Caki2 (cell line): ENCODE measurements at places on chromosomes 3 and 15.
A peak's percentile ranks its signal among the peaks of the same experiment; 100 is the strongest.

DNA sequence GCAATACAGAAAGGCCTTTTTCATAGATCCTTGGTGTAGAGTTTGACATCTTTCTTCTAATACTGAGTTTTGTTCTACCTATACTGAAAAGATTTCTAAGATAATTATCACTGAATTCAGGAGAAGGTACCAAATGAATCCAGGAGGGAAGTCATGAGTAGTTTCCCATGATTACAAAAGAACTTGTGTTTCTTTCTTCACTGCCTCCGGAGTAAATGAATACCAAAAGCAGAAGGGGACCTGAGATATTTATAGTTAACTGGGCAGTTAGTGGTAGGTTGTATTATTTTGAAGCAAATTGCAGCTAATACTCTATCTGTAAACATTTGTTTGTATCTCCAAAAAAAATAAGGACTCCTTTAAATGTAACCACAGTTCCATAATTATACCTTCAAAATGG lies 175.4 kb downstream of the SUCNR1 start:
- DNase-seq: no peak

DNA sequence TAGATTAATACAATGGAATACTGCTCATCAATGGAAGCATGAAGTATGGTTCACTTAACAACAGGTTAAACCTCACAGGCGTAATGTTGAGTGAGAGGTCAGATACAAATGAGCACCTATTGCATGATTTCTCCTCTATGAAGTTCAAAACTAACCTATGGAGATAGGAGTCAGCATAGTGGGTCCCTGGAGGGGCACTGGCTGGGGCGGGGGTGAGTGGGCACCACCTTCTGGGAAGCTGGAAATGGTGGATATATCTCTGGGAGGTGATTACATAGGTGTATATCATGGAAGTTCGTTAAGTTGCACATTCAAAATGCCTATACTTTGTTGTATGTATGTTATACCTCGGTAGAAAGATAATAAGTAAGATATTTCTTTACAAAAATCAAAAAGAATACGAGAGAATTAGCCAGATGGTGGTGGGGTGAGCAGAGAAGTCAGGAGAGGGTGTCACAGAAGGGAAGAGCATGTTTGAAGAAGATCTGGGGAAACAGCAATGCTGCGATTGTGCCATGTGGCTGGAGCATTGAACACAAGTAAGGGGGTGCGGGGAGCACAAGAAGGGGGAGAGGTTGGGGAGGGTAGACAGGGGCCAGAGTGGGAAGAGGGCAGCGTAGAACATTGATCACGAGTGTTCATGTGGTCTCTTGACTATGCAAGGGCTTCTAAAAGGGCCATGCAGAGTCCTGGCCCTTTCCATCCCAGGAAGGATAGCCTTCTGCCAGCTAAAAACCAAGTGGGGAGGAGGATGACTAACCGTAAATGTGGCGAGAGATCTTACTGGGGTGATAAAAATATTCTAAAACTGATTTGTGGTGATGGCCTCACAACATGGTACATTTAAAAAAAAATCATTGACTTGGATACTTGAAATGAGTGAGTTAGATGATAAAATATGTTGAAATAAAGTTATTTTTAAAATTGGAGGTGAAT lies 30.2 kb downstream of the ITGA11 start:
- no peak for DNase-seq

DNA sequence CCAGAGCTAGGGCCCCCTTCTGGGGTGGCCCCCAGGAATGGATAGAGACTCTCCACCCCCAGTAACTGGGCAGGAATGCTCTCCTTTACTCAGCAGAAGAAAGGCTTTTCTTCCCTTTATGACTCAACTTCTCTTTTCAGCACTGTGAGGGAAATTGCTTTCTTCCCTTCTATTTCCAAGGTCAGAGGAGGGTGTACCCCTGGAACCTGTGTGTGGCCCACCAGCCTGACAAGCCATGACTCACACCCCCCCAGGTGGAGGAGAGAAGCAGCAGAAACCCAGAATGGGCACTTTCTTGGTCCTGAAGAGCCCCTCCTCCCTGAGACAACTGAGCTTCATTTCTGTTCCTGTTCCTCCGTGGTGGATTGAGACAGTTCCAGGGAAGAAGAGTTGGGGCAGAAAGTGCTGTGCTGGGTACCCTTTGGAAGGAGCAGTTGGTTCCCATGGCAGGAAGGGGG lies 2.7 kb upstream of the ANKRD63 start:
- DNase-seq: no peak

DNA sequence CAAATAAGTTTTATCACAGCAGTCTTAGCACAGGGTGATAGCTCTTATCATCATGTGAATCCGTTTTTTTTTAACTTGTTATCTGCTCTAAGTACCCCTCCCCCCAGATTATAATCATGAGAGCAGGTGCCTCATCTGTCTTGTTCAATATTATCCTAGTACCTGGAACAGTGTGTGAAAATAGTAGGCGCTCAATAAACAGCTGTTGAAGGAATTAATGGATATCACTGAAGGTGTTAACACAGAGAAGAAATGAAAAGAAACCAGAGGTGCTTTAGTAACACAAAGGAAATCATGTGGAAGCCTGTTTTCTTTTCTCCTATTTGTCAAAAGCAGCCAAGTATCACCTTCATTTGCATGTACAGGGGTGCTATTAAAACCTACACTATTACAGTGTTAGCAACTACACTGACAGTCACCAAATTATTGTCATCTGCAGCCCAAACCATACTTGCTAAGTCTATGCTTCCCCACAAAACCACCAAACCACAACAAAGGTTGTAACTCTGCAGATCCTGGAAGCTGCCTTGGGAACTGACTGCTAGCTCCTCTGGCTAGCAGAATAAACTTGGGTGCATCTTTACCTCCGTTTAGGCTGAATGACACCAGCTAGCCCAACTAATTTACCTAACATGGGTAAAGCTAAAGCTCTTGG lies 2.9 kb downstream of the XPC start:
- DNase-seq: no peak

DNA sequence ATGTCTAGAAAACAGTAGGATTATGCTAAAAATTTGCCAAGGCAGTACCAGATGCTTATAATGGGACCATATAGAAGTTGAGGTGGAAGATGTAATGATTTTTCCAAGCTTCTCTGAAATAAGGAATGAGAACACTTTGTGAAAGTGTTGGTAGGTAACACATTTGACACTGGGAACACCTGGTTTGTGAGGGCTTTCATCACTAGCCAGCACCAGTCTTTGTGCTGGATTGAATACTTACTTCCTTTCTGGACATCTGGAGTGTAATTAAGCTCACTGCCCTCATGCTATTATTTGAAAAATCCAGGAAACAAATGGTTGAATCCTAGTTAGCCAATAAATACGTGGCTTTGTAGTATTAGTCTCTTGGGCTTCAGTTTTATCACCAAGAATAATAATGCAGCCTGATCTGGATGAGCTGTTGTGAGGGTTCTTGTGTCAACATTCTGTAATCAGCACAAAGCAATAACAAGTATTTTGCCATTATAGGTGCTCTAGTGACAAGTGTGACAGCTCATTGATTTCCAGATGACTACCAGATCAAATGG lies 12.9 kb downstream of the CCDC80 start:
- DNase-seq: no peak

- DNase-seq: no peak
Observed at GRCh38 chr15:100276506-100276905, 65.3 kb downstream of the ADAMTS17 start.

GRCh38 chr3:189184566-189184965 lies 12.8 kb downstream of the TPRG1 start:
- DNase-seq: no peak

DNA sequence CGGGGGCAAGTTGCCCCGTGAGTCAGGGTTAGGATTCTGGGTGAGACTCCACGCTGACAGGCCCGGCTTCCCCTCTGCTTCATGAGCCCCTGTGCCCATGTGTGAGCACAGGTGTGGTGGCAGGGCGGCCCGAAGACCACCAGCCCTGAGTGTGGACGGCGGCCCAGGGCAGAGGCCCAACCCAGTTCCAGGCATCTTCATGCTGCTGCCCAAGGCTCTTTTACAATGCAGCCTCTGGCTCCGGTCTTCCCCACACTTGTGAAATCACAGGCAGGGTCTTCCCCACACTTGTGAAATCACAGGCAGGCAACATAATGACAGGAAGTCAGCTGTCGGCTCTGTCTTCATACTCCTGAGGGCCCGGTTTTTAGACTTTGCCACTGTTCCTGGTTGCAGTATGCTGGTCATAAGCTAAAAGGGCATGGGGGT lies 78.8 kb downstream of the AAGAB start:
- DNase-seq: no peak

- peak; percentile 3 for DNase-seq
Observed at GRCh38 chr3:188807006-188807405, 364.8 kb upstream of the TPRG1 start.

DNA sequence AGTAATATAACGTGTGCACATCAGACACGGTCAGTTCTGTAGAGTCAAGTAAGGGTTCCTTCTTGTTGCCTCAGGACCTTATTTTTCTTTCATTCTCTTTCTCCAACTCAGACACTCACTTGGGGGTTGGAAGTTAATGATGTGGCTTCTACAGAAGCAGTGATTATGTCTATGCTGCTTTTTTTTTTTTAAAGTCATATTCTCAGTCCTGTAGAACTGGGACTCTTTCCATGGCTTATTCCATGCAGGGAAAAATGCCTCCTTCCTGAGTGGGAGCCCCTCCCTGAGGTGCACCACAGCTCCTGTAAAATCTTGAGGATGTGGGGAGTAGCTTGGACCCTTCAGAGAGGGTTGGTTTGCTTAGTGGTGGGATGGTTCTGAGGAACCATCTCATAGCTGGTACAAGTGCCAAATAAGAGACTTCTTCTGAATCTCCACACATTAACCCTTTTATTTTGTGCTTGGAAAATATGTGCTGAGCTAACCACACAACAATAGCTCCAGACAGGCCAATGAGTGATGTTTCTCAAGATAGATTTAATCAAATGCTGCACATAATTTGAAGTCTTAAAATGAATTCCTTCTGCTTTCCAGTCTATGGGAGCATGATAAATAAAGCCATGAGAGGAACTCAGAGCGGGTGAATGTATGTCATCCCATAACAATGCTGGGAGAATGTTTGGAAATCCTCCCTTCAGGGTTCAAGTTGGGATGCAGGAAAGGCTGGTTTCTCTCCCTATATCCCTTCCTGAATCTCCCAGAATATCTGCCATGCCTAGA lies 23.3 kb upstream of the FSTL1 start:
- DNase-seq: no peak

DNA sequence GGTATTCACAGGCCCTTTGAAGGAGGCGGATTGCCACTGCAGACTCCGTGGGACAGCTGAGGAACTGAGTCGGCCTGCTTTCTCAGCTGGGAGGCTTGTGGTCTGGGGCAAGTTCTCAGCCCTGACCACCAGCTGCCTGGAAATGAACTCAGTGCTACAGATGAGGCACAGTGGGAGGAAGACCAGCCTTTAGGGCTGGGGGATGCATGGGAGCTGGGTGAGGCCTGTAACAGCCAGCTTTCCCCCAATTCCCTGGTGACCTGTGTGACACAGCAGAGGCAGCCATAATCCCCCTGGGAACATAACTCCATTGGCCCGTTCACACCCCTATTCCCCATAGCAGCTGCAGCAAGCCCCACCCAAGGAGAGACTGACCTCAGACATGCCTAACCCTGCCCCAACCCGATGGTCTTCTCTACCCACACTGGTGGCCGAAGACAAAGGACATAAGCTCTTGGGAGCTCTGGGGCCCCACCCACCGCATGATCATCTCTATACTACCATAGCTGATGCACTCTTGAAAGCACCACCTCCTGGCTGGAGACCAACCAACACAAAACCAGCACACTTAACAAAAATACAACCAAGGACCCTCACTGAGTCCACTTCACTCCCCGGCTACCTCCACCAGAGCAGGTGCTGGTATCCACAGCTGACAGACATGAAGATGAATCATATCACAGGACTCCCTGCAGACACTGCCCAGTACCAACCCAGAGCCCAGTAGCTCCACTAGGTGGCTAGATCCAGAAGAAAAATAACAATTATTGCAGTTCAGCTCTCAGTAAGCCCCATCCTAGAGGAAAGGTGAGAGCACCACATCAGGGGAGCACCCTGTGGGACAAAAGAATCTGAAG lies 24.9 kb downstream of the ZMAT3 start:
- no peak for DNase-seq

DNA sequence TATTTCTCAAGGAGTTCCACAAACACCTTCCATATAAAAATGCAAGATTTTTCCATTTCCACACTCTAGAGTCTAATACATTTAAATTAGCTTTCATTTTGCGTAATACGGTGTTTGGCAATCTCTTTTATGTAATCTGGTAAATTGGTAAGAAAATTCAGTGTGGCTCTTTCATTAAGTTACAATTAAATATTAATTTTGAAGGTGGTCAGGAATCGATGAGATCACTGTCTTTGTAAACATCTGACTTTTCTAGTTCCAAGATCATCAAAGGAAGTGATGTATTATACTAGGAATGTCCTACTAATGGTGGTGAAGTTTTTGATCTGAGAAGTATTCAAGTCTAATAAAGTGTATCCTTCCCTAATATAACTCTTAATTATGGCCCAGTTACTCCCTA lies 1.1 kb upstream of the UTS2B start:
- DNase-seq: peak; percentile 57

DNA sequence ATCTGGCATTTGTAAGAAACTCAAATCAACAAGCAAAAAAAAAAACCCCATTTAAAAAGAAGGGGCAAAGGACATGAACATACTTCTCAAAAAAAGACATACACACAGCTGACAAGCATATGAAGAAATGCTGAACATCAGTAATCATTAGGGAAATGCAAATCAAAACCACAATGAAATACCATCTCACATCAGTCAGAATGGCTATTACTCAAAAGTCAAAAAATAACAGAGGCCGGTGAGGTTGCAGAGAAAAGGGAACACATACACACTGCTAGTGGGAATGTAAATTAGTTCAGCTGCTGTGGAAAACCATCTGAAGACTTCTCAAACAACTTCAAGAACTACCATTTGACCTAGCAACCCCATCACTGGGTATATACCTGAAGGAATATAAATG lies 199.4 kb upstream of the THBS1 start:
- no peak for DNase-seq

DNA sequence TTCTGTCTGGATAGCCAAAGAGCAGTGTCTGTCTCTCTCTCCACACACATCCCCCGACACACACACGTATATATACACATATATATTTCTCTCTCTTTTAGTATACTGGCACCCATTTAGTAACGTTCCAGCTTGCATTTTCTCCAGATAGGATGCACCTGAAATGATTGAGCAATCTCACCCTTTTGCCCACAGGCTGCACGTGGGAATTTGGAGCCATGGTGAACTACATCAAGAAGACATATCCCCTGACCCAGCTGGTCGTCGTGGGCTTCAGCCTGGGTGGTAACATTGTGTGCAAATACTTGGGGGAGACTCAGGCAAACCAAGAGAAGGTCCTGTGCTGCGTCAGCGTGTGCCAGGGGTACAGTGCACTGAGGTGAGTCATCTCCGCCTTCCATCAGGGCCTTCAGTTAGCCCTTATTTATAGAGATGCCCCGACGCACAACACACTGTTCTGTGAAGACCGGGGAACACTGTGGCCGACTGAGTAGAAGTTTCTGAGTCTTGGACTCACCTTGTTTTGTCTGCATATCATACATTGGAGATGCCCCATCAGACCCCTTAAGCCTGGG lies 45.7 kb downstream of the RLBP1 start:
- no peak for DNase-seq
